ENCODE measurements at places on chromosomes 7 and 10.
A peak's percentile ranks its signal among the peaks of the same experiment; 100 is the strongest.

- H3K27me3 ChIP-seq = peaks cover 6% of the 10 kb centered on the region
- no peaks in the 10 kb centered on the region for H3K4me1 ChIP-seq
- H3K27ac ChIP-seq = no peak overlapping the region
- no peak overlapping the region for H3K4me3 ChIP-seq
- H3K36me3 ChIP-seq = no peaks in the 10 kb centered on the region
- DNase-seq = no peak
Observed at GRCh38 chr7:111990643-111991042, 215.6 kb downstream of the DOCK4 start.

DNA sequence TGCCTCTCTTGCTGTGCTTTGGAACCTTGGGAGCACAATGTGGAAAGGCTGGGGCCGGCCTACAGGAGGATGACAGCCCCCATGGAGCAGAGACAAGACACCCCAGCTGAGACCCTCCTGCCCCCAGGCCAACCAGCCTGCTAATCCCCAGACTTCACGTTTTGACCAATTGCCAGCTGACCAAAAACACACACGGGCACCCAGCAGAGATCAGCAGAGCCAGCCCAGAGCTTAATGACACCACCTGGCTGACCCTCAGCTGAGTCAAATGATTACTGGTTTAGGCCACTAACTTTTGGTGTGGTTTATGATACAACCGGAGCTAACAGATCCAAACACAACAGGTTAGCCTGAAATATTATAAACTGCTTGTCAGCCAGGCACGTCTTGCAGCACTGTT lies 111.2 kb upstream of the KIF5B start:
- no peak for DNase-seq
- H3K36me3 ChIP-seq = no peaks in the 10 kb centered on the region
- H3K27ac ChIP-seq = no peak overlapping the region
- H3K27me3 ChIP-seq = peaks cover 3% of the 10 kb centered on the region
- no peak overlapping the region for H3K4me3 ChIP-seq

- peak overlapping the region; percentile 95 for H3K27ac ChIP-seq
- H3K36me3 ChIP-seq = peaks cover 6% of the 10 kb centered on the region
- DNase-seq = peak; percentile 83
Observed at GRCh38 chr10:103584216-103585010, 90.9 kb downstream of the NEURL1 start.

DNA sequence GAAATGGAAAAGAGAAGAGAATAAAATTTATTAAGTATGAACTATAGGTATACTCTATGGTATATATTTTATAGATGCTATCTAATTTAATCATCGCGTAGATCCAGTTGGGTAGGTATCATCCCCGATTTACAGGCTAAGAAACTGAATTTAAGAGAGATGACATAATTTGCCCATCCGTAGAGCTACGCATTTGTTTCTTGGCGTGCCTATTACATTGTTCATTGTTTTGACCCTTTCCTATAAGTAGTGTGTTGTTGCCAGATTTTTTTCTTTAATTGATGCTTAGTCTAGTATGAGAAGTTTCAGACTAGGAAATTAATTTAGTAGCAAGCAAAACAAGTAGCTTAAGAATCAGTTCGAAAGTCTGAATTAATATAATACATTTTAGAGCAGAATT lies 205.7 kb upstream of the NPSR1 start:
- no peaks in the 10 kb centered on the region for H3K4me1 ChIP-seq
- H3K27me3 ChIP-seq = no peaks in the 10 kb centered on the region
- no peaks in the 10 kb centered on the region for H3K36me3 ChIP-seq
- H3K4me3 ChIP-seq = no peak overlapping the region

DNA sequence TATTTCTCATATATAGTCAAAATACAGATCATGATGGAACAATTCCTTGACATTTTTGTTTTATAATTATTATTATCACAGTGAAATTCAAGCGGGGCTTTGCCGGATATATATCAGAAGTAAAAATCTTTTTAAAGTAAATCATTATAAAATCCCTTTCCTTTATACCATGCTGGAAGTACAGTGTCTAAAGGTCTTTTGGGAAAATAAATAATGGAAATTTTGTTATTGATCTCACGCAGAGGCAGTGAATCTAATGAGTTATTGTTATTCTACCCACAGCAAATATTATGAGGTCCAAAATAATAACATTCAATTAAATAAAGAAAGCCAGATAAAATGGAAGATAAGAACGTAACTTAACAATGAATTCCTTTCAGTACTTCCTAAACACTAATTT lies 33.8 kb downstream of the GFRA1 start:
- no peak overlapping the region for H3K4me3 ChIP-seq
- no peaks in the 10 kb centered on the region for H3K36me3 ChIP-seq
- DNase-seq = no peak
- H3K27me3 ChIP-seq = no peaks in the 10 kb centered on the region

GRCh38 chr10:6018422-6018821 lies 41.1 kb upstream of the IL15RA start:
- H3K4me3 ChIP-seq = no peak overlapping the region
- no peaks in the 10 kb centered on the region for H3K27me3 ChIP-seq
- DNase-seq = no peak

GRCh38 chr7:30804078-30804661 lies 33.0 kb downstream of the MINDY4 start:
- H3K4me1 ChIP-seq = no peaks in the 10 kb centered on the region
- no peak for DNase-seq
- H3K4me3 ChIP-seq = no peak overlapping the region
- no peaks in the 10 kb centered on the region for H3K27me3 ChIP-seq

Data from activated CD4-positive, alpha-beta T cell treated with anti-CD3 and anti-CD28 coated beads for 36 hours (primary cell).